T1000 (cell line): ENCODE measurements at places on chromosomes 5 and 9.

DNA sequence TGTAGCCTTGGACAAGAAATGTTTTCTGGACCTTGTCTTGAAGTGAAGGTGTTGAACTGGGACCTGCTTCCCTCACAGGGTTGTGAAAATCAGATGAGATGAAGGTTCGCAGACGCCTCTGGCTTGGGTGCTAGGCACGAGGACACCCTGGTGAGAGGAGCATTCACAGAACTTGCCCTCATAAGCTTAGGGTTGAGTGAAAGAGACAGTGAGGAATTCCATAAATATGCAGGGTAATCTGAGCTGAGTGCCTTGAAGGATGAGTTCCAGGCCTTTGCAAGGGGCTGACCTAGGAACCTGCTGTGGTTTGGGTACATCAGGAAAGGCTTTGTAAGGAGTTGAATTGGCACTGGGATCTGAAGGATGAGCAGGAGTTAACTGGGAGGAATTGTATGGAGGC, 75.7 kb upstream of the SAP30L start:
- DNase-seq = no peak

GRCh38 chr9:131562032-131562959, 17.0 kb downstream of the PRRT1B start:
- DNase-seq = no peak

DNA sequence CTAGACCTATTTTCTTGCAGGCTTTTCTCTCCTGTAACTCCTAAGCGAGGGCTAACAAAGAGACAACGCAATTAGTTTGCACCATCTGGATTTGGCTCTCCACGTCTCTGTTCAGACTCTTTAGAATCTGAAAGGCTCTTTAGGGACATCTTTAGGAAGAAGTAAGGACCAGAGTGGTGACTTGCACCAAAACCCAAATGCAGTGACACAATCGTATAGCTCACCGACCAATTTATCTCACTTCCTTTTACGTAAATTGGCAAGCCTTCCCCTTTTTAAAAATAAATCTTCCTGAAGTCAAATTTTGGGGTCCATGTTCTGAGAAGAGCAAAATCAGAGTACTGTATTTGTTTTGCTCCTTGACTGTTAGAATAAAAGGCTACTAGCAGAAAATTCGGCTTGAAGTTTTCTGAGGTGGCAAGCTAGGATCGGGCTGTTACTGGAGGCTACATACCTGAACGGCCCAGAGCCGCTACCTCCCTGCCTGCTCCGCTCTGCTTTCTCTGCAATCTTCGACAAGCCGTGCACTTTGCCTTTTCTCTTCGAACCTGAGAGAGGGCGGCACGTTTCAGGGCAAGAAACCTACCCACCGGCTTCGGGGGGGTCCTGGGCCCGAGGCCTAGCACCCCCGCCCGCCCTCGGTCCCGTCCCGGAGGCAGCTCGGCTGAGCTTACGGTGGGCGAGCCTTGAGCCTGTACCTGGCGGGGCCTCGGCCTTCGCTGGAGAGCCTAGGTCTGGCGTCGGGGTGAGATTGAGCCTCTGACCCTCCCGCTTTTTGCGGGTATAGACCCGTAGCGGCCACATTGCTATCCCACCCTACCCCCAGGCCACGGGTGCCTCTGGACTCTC, 537 bp downstream of the MEIKIN start:
- DNase-seq = no peak

- no peak for DNase-seq
Measured at GRCh38 chr9:35980289-35981011, 22.5 kb upstream of the OR2S2 start.

GRCh38 chr9:127138444-127138843, 16.0 kb upstream of the ANGPTL2 start:
- DNase-seq = no peak

DNA sequence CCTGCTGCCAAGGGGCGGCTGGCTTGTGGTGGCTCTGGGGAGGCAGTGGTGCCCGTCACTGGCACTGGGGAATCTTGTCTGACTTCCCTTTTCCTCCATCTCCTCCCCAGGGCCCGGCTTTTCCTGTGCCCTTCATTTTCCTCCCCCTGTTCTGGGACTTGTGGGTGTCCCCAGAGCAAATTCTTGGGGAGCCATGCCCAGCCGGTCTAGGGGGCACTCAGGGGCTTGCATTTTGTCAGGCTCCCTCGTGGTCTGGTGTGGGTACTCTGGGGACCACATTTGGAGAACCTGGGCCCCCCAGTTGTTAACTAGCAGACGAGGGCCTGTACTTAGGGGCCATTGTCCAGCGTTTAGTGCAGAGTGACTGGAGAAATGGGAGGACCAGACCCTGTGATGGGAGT, 105.2 kb upstream of the IER5L start:
- no peak for DNase-seq

DNA sequence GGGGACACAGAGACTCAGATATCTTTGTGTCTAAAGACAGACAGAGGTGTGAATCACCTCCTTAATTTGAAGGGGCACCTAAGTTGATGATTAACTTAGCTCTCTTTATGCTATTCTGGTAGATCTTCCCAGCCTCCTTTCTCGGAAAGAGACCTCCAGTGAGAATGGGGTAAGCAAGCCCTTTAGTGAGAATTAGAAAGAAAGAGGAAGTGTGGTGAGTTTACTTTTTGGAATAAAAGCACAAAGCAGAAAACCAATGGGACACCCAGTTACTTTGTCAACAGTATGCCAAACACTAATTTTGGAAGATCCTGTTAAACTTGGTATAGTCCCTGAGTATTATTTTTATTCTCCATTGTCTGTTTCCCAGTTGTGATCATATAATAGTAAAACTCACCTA, 302.8 kb upstream of the RASA1 start:
- DNase-seq = no peak

GRCh38 chr9:22373636-22374035, 73.0 kb upstream of the DMRTA1 start:
- DNase-seq = no peak

DNA sequence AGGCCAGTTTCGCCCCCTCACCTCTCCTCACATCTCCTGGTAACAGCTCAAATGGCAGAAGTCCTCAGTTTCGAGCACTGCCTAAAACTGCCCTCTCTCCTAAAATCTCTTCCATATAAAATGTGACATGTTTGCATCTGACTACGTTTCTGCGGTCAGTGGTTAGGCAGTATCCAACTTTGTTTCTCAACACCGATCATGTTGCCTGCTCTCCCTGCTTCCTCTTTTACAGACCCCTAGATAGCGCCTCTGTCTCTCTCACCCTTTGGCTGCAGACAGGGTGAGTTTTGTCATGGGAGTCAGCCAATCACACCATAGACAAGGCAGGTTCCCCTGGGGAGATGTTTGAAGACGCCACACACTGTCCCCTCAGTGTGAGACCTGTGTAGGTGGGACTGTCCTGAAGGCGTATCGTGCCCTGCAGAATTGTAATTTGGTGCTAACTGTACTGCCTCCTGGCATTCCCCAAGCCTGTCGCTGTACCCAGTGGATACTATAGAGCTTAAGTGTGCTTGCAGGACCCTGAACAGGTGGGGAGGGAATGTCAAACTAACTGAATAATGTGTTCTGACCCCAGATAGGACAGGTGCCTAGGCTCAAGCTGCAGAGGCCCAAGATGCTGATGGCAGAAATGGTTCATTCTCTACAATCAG, 1.1 kb downstream of the HEXB start:
- no peak for DNase-seq

DNA sequence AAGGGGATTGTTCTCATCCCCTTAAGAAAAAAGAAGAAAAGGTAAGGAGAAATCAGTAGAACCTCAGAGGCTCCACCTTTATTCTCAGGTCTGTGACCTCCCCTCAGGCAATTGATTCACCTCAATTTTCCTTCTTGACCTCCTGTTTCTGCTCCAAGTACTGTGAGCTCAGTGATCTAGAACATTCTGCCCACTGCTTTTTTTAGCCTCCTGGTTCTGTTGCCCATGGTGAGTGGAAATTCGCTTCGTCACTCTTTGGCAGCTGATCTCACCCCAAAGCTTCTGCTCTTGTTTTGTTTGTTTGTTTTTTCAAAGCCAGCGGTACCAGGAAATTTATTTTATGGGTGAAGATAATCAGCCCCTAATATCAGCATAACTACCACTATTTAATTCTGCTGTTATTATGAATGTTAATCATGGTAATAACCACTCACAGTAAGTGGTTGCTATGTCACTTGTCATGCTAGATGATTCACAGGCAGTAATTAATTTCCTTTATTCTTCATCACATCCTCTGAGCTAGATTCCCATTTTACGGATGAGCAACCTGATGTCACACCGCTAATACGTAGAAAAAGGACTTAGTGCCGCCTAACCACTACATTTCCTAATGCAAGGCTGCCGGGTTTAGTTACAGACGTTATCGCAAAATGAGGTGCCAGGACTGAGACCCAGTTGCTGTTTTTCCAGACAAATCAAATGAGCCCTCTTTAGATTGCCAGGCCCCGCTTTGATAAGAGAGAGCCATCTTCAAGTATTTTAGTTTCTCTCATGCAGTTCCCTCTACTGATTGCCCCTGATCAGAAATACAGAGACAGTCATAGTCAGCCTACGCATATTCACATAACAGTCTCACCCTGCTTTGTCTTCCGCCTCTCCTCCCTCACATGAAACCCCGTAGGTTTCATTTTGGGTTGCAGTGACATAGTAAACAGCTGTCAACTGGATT, 78.2 kb downstream of the CYFIP2 start:
- no peak for DNase-seq

- DNase-seq = no peak
Measured at GRCh38 chr5:27328480-27328879, 290.1 kb upstream of the CDH9 start.

- DNase-seq = no peak
Measured at GRCh38 chr5:145585443-145586148, 249.5 kb downstream of the PRELID2 start.

DNA sequence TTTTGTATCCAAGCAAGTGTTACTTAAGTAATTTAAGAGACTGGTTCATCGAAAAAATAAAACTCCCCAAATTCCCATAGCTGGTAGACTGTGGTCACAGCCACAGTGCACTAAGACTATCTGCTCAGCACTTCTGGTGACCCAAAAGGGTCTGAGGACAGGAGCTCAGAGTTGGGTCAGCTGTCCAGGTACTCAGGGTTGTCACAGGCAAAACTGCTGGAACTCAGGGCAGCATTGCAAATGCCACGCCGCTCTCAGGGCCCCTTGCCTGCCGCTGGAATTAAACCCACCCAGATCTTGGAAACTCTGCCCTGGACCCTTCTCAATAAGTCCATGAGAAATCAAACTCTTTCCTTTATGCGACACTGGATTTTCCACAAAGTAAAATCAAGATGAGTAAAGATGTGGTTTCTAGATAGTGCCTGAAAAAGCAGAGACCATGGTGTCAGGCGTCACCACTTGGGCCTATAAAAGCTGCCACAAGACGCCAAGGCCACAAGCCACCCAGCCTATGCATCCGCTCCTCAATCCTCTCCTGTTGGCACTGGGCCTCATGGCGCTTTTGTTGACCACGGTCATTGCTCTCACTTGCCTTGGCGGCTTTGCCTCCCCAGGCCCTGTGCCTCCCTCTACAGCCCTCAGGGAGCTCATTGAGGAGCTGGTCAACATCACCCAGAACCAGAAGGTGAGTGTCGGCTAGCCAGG, at the start of gene IL13:
TSS of gene IL13 (plus strand) at position 498 of the 705 bp plus-strand sequence. CDS start at position 512, 14 bp downstream.
- no peak for DNase-seq
